ENCODE measurements at places on chromosomes 12 and 14.

DNA sequence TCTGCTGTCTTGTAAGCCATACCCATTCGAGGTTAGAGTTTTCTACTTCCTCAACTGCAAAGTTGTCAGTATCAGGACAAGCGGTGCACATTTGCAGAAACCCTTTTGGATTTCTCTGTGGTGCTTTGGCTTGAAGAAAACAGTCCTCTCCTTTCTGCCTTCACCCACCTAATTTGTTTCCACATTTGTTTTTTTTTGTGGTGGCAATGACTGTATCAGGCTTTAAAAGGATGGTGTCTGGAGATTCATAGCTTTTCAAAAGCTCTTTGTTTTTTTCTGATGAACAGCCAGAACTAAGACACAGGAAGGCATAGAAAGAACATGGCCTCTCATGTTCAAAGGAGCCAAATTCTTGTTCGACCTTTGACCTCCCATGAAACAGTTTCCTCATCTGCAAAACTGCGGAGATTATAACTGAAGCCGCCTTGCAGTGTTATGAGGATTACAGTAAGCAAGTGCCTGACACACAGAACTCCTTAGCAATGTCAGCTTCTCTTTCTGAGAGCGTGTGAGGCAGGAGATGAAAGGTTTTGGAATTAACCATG is 270.6 kb upstream of the TBX3 start:
- DNase-seq = no peak

DNA sequence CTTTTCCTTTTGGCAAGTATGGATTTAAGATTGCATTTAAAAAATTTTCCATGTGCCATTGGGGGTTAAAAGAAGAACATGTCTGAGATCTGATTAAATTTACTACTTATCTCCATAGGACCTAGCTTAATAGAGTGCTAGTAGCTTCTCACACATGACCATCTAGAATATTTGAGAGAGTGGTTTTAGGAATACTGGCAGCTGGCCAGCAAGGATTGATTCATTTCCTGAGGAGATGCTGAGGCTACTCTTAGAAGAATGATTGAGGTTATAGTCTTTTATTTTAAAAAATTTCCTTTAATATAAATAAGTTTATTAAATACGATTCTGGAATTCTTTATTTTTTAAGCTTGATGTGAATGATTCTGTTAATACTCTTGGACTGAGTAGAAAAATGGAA is 56.2 kb downstream of the MIPOL1 start:
- no peak for DNase-seq

- DNase-seq = no peak
Measured at GRCh38 chr12:19885093-19885812, 446.0 kb downstream of the AEBP2 start.

DNA sequence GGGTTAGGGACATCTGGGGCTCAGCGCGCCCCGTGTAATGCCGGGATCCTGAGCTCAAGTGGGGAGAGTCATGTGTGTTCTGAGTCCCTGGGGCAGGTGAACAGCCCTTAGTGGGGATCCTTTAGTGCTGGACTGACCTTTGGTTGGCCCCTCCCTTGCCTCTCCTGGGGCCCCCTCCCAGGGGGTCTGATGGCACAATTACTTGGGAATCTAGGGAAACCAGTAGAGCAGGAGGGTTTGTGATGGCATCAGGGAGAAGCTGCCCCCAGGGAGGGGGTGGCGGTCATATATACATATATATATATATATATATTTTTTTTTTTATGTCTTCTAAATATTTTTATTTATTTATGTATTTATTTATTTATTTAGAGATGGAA is at the start of gene MORN3:
MORN3 (minus strand) TSS at position 134 of the 380 bp plus-strand sequence. CDS start 171 bp downstream, outside the sequence.
- no peak for DNase-seq

GRCh38 chr12:76057326-76057725 is 25.8 kb upstream of the PHLDA1 start:
- no peak for DNase-seq

GRCh38 chr12:109770104-109770860 is 56.7 kb downstream of the FAM222A start:
- no peak for DNase-seq

DNA sequence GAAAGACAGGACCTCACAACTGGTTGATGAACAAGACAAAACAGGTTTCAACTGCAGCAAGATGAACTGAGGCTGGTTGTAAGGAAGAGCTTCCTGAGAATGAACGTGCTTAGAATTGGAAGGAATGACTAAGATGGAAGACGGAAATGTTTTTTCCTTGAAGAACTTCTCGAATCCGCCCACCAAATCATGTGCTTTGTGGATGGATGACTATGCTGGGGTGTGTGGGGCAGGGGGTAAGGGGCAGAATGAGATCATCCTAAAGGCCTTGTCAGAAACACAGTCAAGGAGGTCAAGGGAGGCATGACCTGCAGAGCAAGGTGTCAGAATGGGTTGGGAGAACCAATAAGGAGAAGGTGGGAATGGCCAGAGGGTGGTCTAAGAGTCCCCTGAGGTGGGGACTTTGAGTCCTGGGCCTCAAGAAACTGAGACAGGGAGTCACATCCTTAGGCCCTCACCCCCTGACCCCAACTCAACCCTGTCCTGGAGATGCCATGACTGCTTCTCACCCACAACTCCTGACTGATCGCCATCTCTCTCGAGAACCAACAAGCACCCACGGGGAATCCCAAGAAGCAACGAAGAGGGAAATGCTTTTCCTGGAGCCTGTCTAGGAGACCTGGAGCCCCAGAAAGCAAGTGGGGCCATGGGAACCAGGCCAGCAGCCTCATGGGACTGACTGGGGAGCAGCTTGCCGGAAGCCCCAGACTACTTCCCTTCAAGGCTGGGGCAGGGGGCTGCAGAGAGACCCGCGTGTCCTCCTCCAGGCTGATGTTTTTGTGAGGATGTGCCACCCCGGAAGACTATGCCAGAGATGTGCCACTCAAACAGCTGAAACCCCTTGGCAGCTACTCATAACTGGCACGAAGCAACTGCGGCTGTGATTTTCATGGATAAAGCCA is 84.0 kb downstream of the ACTN1 start:
- DNase-seq = no peak

DNA sequence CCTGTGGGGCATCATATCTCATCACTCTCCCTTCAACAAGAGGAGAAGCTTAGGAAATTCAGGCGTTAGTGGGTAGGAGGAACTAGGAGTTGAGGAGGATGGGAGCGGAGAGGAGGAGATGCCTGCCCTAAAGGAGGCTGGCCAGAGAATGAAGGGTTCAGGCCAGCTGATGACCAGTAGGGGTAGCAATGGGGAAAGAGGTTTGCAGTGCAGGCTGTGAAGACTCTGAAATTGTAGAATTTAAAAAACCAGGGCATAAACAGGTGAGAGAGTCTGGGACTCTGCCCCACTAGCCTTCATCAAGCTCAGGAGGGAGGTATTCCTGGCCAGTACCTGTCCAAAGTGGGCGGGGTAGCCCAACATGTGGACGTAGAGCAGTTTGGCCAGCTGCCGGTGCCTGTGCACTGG is 809 bp downstream of the AP1G2 start:
- DNase-seq = no peak

DNA sequence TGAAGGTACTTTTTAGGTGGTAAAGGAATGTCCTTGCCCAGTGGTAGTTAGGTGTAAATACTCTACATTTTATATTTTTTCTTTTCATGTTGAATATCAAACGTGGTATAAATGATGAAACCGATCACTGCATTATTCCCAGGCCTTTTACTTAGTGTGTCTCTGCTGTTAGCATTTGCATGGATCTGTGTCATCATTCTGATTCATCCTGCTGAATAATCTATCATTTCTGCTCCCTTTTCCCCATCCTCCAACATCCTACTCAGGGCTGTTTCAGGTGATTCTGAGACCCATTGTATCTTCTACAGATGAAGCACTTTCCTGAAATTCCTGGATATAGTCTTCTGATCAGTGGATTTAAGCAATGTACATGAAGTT is 61.0 kb upstream of the PTHLH start:
- DNase-seq = no peak

- no peak for DNase-seq
Measured at GRCh38 chr12:15693228-15693911, 95.8 kb downstream of the EPS8 start.

Data from CD4-positive, alpha-beta T cell treated with Interleukin-17A for 1 hour (primary cell).